ENCODE measurements at places on chromosomes 13 and 19. TPM values are rescaled to one million over a fixed set of nuclear protein-coding genes. Genes with fewer than 3 reads are reported as not detected.

GRCh38 chr13:54029226-54029625 lies 1000.6 kb downstream of the OLFM4 start:
- no peak for DNase-seq
- no peaks in the 10 kb centered on the region for H3K4me1 ChIP-seq
- no peak overlapping the region for H3K4me3 ChIP-seq
- H3K27me3 ChIP-seq: no peaks in the 10 kb centered on the region

DNA sequence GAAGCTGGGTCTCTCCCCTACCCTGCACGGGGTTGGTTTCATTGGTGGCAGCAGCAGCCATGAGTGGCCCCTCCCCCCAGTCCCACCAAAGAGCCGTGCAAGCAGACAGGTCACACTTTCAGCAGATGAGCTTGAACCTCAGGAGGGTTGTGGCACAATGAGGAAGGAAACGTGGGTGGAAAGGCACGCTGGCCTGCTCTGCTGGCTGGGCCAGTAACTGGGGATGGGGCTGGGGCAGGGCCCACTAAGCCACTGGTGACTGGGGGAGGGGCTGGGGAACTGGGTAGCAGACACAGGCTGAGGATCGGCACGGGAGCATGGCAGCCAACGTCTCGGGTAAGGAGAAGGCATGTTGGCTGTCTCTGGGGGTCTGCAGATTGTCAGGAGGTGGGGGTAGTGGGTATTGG lies at the start of gene P2RY11:
TSS of gene P2RY11 (plus strand) at position 289 of the 407 bp plus-strand sequence. CDS start at position 318, 29 bp downstream.
- DNase-seq: peak; percentile 30
- no peak within 1 kb of the TSS for H3K4me3 ChIP-seq
- H3K4me1 ChIP-seq: peaks cover 60% of the 10 kb centered on the region
- peak within 1 kb of the TSS; percentile 66 for H3K27ac ChIP-seq
- no peaks in the 10 kb centered on the region for H3K27me3 ChIP-seq

DNA sequence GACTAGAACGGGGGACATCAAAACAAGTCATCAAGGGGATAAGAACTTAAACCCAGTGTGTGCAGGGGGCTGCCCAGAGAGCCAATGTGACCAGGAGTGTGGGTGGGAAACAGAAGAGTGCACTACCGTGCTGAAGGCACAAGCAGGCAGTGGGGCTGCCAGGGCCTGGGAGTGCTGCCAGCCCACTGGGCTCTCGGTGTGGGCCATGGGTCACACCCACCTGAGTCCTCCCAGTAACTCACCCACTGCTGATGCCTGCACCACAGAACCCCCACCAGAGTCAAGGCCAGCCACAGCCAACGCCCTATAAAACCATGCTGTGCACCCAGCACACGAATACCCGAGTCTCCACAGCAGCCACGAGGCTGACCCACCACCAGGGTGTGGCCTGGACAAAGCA lies 8.5 kb downstream of the MED26 start:
- peaks cover 87% of the 10 kb centered on the region for H3K4me1 ChIP-seq
- DNase-seq: no peak
- H3K4me3 ChIP-seq: no peak overlapping the region
- H3K27me3 ChIP-seq: no peaks in the 10 kb centered on the region

DNA sequence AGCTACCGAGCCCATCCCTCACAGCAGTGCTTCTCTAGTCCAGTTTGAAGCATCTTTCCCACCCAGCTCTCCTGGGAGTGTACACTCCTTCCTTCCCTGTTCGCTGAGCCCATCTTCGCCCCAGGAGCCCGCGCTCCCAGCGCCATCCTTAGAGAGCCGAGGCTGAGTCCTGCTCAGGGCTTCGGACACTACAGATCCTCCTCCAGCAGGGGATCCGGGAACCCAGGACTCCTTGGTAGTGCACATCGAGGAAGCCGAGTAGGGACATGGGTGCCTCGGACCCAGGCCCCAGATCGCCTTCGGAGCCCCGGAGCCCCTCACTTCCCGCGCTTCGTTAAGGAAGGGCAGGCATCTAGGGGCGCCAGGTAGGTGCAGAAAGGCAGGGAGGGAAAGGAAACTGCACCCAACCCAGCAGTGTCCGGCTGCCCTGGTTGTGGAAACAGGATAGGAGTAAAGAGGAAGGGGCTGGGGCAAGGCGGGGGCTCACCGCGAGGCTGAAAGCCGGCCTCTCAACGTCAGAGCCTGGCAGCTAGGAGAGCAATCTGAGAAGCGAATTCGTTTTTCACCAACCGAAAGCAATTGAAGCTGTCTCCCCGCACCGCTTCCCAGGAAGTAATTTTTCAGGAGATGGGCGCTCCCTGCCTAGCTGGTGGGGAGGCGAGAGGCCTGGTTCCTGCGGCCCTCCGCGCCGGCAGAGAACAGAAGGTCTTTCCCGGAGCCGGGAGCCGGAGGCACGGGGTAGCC lies 1.0 kb downstream of the PDX1 start:
- H3K36me3 ChIP-seq: no peaks in the 10 kb centered on the region
- H3K27ac ChIP-seq: no peak overlapping the region
- H3K27me3 ChIP-seq: peaks cover 42% of the 10 kb centered on the region
- H3K4me1 ChIP-seq: peaks cover 35% of the 10 kb centered on the region
- no peak for DNase-seq
- peak overlapping the region; percentile 2 for H3K4me3 ChIP-seq

DNA sequence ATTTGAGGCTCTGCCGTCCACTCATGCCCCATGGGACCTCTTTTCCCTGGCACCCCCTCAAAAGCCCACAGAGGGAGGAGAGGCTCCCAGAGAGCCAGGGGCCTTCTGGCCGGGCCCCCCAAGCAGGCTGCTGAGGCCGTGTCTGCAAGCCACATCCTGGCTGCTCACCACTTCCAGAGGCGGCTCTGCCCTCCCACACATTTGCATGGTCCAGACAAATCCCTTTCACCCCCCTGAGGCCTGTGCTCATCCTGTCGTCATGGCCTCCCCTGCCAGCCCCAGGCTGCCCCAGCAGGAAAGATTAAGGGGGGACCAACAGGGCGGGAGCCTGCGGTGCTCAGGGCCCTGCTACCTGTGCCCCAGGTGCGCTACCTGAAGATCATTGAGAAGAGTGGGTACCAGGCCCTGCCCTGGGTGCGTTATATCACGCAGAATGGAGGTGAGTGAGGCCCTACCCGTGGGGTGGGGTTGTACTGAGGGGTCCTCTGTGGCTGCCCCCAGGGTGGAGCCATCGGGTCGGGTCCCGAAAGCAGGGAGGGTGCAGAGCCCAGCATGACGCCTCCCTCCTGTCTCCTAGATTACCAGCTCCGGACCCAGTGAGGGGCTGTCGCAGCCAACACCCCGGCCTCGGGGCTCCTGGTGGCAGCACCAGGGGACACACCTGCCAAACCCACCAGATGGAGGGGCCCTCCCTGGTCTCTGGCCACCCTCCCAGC lies 36.3 kb downstream of the AP1M1 start:
- H3K36me3 ChIP-seq: peaks cover 30% of the 10 kb centered on the region
- peaks cover 11% of the 10 kb centered on the region for H3K4me1 ChIP-seq
- DNase-seq: no peak

- H3K27ac ChIP-seq: no peak overlapping the region
- DNase-seq: no peak
- H3K4me3 ChIP-seq: no peak overlapping the region
- H3K4me1 ChIP-seq: peaks cover 19% of the 10 kb centered on the region
- H3K36me3 ChIP-seq: no peaks in the 10 kb centered on the region
- H3K27me3 ChIP-seq: no peaks in the 10 kb centered on the region
Observed at GRCh38 chr13:94318418-94318817, 161.1 kb downstream of the DCT start.

GRCh38 chr13:64455124-64455523 lies 2775.0 kb downstream of the PCDH9 start:
- no peaks in the 10 kb centered on the region for H3K36me3 ChIP-seq
- H3K27ac ChIP-seq: no peak overlapping the region
- no peaks in the 10 kb centered on the region for H3K4me1 ChIP-seq
- no peaks in the 10 kb centered on the region for H3K27me3 ChIP-seq
- DNase-seq: no peak

GRCh38 chr19:49391581-49392399 lies 3.7 kb downstream of the KASH5 start:
- peaks cover 21% of the 10 kb centered on the region for H3K4me1 ChIP-seq
- no peak overlapping the region for H3K4me3 ChIP-seq
- no peaks in the 10 kb centered on the region for H3K27me3 ChIP-seq
- H3K27ac ChIP-seq: no peak overlapping the region

DNA sequence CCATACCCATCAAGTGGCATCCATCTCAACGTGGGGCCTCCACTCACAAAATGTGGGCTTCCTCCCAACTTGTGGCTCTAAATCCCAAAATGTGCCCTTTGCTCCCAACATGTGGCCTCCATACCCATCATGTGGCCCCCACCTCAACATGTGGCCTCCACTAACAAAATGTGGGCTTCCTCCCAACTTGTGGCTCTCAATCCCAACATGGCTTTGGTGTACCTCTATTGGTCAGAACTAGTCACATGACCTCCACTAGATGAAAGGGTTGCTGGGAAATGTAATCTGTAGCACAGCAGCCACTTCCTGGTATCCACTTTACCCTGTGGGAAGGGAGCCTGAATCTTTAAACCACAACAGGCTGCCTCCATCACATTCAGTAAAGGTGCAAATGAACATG lies 10.1 kb upstream of the ACER1 start:
- no peak overlapping the region for H3K27ac ChIP-seq
- DNase-seq: no peak
- H3K36me3 ChIP-seq: no peaks in the 10 kb centered on the region
- no peaks in the 10 kb centered on the region for H3K27me3 ChIP-seq

GRCh38 chr13:52850072-52850395 lies 1.6 kb upstream of the PCDH8 start:
- peaks cover 14% of the 10 kb centered on the region for H3K4me1 ChIP-seq
- H3K27me3 ChIP-seq: peaks cover 17% of the 10 kb centered on the region
- no peaks in the 10 kb centered on the region for H3K36me3 ChIP-seq
- DNase-seq: no peak
- H3K27ac ChIP-seq: no peak overlapping the region

DNA sequence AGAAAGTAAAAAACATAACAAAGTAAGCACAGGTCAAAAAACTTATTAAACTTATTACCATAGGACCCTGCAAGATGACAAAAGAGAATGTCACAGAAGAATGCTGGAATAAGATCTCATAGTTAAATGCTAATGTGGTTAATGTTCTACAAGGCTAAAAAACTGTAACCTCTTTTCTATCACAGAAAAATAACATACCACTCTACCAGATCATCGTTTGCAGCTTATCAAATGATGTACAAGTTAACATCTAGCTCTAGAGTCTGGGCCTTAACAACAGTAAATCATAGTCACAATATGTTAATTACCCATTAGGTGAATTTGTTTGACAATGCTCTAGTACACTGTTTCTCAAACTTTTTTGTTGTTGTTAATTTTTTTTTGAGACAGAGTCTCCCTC lies 53.0 kb downstream of the NUFIP1 start:
- no peaks in the 10 kb centered on the region for H3K36me3 ChIP-seq
- H3K27ac ChIP-seq: no peak overlapping the region
- DNase-seq: no peak

- no peak overlapping the region for H3K27ac ChIP-seq
- H3K27me3 ChIP-seq: peaks cover 1% of the 10 kb centered on the region
- no peak for DNase-seq
Observed at GRCh38 chr13:28340272-28340793, 154.6 kb downstream of the FLT1 start.

- peaks cover 46% of the 10 kb centered on the region for H3K36me3 ChIP-seq
- DNase-seq: no peak
- H3K4me1 ChIP-seq: no peaks in the 10 kb centered on the region
- H3K27me3 ChIP-seq: no peaks in the 10 kb centered on the region
Observed at GRCh38 chr13:39016787-39017186, 21.1 kb downstream of the PROSER1 start.

DNA sequence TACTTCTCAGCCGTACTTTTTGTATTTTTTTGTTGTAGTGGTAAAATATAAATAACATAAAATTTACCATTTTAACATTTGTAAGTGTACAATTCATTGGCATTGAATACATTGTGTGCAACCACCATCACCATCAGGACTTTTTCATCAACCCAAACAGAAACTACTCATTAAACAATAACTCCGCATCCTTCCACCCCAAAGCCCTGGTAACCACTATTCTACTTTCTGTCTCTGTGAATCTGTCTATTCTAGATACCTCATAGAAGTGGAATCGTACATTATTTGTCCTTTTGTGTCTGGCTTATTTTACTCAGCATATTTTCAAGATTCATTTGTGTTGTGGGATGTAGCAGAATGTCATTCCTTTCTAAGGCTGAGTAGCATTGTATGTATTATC lies 38.5 kb downstream of the USPL1 start:
- no peak for DNase-seq
- H3K4me3 ChIP-seq: no peak overlapping the region
- H3K36me3 ChIP-seq: peaks cover 26% of the 10 kb centered on the region
- no peaks in the 10 kb centered on the region for H3K27me3 ChIP-seq
- H3K4me1 ChIP-seq: peaks cover 27% of the 10 kb centered on the region

DNA sequence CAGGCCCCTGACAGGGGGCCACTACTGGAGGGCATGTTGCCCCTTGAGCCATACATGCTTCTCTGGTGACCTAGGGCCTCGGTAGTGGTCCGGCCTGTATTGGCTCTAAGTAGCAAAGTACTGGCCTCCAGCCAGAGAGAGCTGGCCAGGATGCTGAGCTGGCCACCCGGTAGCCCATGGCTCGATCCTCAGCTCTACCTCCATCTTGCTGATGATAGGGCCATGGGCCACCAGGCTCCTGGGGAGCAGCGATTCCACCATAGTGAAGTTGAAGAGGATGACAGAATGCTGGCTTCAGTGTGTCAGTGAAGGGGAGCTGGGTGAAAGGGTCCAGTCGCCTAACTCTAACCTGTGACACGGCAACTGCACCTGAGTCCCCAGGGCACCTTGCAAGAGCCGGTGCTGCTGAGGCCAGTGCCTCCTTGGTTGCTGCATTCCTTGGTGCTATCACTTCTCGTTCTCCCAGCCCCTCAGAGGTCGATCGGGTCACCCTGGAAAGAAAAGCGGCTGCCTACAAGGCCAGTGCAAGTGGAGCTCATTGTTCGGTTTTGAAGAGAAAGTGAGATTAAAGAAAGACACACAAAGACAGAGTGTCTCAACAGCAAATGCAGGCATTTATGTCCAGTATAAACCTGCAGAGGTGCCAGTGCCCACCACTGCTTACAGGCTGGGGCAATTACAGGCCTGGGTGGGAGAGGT lies 5.0 kb downstream of the FPR3 start:
- DNase-seq: no peak
- H3K36me3 ChIP-seq: no peaks in the 10 kb centered on the region
- no peak overlapping the region for H3K27ac ChIP-seq
- no peaks in the 10 kb centered on the region for H3K4me1 ChIP-seq
- H3K27me3 ChIP-seq: no peaks in the 10 kb centered on the region

DNA sequence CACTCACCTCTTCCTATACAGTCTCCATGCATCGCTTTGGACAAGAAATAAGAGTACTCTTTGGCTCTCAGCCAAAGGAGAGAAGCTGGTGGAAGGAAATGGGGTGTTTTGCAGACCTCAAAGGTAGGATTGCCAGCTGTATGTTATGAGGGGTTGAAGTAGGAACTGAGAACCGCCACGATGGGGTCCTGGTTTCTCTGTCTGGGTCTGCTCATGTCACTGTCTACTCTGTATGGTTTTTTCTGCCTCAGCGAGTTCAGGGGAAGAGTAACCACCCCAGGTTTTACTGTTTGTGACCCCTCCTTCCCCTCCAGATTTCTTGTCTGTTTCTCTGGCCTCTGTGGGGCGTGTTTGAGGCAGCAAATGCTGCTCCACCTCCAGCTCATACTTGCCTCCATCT lies 4.1 kb downstream of the ZNF805 start:
- H3K36me3 ChIP-seq: peaks cover 47% of the 10 kb centered on the region
- no peaks in the 10 kb centered on the region for H3K27me3 ChIP-seq

GRCh38 chr19:47094557-47095475 lies 18.8 kb downstream of the ZC3H4 start:
- peaks cover 33% of the 10 kb centered on the region for H3K36me3 ChIP-seq
- H3K4me3 ChIP-seq: no peak overlapping the region
- H3K27me3 ChIP-seq: no peaks in the 10 kb centered on the region
- peaks cover 42% of the 10 kb centered on the region for H3K4me1 ChIP-seq

OR4F17 gene
- total RNA-seq: not detected

SCN1B gene
- 1.4 TPM for total RNA-seq
